ENCODE measurements at places on chromosomes 1 and 21. TPM values are rescaled to one million over a fixed set of nuclear protein-coding genes. Genes with fewer than 3 reads are reported as not detected.

DNA sequence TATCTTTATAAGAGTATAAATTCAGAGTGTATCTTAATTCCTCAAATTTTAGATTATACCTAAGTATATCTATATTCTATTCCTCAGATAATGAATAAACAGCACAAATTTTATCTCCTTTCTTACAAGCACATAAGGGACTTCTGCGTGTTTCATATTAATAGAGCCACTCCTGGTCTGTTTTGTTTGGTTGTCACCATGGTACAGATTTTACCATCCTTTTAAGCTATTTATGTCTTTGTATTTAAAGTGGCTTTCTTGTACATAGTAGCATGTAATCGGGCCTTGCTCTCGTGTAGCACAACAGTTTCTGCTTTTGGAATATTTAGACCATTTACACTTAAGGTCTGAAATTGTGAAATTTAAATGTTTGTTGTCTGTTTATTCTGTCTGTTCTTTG, 52.6 kb upstream of the SLC35A3 start:
- DNase-seq, result no peak

- DNase-seq, result no peak
Measured at GRCh38 chr1:54415991-54416390, 9.8 kb upstream of the SSBP3 start.

PBXIP1 gene
- total RNA-seq, result 25.6 TPM

LRRC3 gene
- total RNA-seq, result 0.92 TPM

FBLIM1 gene
- total RNA-seq, result 4.1 TPM

LMX1A gene
- not detected for total RNA-seq

Measured in NCI-H460 (cell line).